Left cardiac atrium (tissue), 4 donors: ENCODE measurements at places on chromosomes 3 and 15.
A peak's percentile ranks its signal among the peaks of the same experiment; 100 is the strongest.

DNA sequence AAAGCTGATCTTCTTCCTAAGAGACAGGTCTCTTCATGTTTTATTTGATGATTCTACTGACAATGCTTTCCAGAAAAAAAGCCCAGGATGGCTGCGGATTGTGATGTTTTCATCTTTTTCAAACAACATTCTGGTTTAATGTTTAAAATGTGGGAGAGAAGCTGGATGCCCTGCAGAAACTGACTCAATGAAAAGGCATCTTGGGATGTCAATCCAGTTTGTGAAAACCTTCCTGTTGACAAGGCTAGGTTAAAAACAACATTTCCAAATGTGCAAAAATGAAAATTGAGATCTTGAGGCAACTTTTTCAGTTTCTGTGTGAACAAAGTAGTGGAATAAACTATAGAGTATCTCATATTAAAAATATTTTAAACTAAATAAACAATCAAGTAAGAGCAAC lies 156.0 kb upstream of the MRPL3 start:
- no peak for DNase-seq

- no peak for DNase-seq
Measured at GRCh38 chr3:152937234-152937633, 102.3 kb downstream of the P2RY1 start.

DNA sequence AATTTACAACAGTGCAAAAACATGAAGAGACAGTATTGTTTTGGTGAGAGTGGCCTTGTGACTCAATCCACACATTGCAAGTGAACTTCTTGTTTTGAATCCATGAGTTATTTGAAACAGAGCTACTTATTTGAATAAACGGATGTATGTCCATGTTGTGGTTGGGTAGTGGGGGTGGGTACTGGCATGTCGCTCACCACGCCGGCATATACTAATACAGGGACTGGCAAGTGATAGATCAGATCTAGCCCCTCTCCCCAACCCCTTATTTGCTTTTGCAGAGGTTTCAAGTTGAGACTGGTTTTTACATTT lies 83.8 kb downstream of the EDEM1 start:
- DNase-seq, result no peak

DNA sequence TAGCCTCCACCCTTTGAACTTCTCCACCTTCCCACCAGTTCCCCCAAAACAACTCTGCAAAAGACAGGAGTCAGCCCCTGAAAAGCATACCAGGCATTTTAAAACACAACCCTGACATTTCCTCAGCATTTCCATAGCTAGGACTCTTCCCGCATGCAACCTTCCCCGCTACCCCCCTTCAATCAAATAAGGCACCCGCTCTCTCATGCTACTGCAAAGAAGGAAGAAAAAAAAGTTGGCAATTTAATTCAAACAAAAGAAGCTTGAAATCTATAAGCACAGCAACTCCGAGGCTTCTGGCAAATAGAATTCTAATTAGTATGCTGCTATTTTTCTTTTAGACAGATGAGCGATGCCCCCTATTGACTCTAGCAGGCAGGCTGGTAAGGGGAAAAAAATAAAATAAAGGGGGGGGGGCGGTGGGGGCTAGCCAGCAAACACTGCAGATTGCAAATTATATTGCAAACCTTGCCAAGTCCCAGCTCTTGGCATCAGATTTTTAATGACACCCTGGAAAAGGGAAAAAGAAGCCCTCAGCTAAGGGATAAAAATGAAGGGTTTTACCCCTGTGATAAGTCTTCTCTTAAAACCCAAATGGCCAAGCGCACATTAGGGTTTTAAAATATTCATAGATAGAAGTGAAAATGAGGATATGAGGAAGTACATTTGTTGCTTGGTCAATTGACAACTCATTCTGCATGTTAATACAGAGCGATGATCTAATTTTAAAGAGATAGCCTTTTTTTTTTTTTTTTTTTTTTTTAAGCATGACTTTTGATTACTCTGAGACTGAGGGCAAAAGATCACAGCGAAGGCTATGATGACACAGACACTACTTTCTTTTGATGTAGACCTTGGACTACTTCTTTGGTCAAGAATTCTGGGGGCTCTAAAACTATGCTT lies 255.2 kb downstream of the NR2F2 start:
- no peak for DNase-seq

GRCh38 chr3:23238156-23238555 lies 35.0 kb downstream of the UBE2E2 start:
- DNase-seq, result no peak

GRCh38 chr15:66851311-66852063 lies 149.5 kb downstream of the SMAD6 start:
- DNase-seq, result peak; percentile 90

DNA sequence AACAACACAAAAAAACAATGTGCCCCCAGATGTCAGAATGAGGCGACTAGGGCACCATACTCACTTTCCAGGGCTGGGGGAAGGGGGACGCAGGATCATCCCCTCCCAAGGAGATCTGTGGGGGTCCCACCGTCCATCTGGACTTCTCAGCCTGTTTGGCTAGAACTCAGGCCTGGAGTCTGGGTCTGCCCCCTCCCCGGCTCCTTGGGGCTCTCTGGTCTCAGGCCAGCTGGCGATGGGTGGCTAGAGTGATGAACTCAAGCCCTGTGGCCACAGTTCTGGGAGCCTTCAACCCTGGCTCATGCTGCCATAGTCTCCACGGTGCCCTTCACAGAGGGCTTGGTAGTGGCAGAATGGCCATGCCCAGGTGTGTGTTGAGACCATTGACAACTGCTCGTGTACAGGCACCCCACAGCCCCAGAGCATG lies 13.6 kb downstream of the ZBTB47 start:
- no peak for DNase-seq

- DNase-seq, result no peak
Measured at GRCh38 chr3:101677436-101678286, 729 bp upstream of the ZBTB11 start.

GRCh38 chr15:43441316-43441715 lies 51.6 kb downstream of the TP53BP1 start:
- DNase-seq, result no peak

DNA sequence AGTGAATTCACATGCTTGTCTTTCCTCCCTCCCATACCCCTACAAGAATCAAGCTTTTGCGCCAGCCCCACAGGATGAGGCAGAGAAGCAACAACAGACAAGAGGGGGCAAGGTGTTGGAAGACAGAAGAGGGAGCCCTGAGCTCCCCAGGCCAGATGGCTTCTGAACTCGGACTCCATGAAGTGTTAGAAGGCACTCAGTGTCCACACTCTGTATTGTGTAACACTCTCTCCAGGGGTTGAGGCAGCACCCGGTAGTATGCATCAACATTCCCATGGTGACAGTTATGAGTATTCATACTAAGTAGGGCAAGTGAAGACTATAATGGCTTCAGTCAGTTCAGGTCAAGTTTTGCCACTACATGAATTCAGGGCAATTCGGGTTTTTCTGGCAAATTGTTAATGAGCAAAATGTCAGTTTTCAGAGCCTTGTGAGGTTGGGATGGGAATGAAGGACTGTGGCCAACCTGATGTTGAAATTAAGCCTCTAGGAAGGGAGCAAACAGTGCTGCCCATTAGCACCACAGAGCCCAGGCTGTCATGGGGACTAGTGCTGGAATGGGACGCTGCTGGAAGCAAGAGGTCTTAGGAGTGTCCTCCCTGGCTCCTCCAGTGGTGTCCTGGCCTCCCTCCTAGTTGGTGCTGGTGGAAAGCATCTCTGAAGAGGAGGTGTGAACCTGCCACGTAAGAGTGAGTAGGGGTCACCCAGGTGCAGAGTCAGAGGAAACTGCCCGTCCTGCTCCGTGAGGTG lies 79.4 kb downstream of the KLF15 start:
- no peak for DNase-seq

DNA sequence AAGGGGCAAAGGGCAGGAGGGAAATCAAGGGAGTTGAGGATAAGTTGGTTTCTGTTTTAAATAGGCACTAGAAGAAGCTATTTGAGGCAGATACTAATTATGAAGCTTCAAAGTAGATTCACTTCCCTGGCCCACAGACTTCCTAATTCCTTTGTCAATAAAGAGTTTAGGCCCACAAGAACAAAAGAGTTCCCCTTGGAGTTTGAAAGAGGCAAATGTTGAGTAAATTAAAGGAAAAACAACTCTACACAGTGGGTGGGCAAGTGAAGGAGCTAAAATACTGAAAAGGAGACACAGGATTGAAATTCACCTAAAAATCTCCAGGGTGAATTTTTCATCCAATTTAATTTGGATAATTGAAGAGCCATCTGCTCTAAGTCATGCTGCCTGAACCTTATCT lies 411.7 kb upstream of the RORA start:
- DNase-seq, result no peak

- no peak for DNase-seq
Measured at GRCh38 chr15:36785396-36785795, 206.0 kb downstream of the CDIN1 start.

- no peak for DNase-seq
Measured at GRCh38 chr15:63909819-63910437, 76.2 kb upstream of the HERC1 start.

DNA sequence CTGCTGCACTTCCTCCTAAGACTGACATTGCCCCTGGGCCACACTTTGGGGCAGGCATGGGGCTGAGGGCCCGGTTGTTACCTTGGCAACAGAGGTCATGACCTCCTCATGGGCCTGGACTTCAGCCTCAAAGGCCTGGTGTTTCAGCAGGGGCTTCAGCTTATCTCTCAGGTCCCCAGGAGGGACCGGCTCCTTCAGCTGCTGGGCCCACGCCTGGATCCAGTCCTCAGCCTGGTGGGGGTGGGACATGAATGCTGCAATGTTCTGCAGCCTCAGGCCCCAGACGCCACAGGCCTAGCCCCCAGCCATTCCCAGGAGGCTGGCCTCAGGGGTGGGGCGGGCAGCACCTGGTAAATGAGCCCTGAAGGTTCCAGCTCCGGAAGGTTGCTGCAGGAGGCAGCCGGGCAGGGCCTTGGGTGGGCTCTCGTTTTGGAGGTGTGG lies 27.6 kb downstream of the SPTBN5 start:
- DNase-seq, result no peak

DNA sequence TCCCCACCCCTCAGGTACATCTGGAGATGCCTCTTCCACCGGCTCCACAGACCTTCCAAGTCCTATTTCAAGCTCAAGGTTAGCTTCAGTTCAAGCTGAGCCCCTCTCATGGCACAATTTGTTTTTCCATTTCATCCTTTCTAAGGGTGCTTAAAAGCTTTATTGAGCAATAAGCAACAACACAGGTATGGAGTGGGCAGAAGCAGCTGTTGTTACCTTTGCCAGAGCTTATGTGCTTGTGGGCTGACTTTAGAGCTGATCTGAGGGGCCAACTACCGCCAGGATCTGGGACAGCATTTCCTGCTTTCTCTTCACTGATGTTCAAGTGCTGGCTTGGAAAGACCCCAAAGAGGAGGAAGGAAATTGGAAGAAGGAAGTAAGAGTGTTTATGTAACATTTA lies 140.0 kb upstream of the KLHL25 start:
- no peak for DNase-seq

DNA sequence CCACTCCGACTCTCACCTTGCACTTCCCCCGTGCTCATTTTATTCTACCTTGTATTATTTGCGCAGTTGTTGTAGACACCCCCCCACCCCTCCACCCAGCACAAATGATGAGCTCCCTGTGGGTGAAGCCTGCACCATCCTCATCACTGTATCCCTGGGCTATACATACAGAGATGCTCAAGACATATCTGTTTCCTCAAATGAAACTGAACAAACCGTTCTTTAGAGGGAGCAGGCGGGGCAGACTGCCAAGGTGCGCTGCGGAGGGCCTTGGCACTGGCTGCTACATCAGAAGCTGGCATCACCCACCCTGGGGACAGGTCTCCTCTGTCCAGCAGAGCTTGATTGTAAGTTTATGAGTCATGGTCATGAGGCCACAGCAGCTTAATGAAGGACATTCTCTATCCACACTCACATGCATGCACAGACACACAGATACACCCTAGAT lies 29.0 kb downstream of the ADCY5 start:
- DNase-seq, result peak; percentile 80

DNA sequence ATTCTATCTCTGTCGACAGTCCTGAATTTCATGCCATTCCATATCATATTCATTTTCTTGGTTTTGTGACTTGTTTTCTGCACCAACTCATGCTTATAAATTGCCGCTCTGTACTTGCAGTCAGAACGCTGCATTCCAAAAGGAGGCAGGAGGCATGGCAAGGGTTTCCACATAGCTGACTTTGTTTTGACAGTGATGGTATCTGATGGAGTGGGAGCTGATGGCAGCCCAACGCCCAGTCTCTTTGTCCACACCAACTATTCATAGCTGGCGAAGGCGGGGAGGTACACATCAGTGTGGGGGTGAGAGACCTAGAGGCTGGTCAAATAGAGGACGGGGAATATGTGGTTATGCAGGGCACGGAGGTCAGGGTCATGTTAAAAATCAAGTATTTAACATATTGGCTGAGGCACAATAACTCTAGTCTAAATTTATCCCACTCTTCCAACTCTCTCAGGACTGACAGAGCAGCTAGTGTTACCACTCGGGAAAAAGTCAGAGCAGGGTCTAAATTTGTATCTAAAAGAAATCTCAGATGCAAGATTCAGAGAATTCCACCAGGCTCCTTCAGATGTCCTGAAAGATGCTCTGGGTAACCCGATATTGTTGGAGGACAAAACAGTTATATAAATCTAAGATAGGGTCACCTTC lies 67.8 kb upstream of the ATP13A3 start:
- no peak for DNase-seq

- DNase-seq, result no peak
Measured at GRCh38 chr3:65953301-65953812, 85.4 kb downstream of the MAGI1 start.

DNA sequence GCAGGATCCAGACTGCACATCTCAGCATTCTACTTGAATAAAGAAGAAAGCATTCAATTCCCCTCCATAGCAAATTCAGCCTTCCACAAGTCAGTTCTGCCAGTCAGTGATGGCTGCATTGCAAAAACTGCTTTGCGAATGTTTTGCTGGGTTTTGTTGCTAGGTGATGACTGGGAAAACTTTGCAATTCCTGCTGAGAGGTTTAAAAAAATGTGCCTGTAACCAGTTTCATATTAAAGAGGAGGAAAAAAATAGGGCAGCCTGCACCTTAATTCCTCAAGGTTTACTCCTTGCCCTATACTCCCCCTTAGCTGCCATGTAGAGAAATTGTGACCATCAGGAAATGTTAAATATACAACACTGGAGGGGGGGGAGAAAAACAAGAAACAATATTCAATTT lies 225.6 kb upstream of the ATP11B start:
- DNase-seq, result no peak

- DNase-seq, result no peak
Measured at GRCh38 chr15:92146511-92147150, 247.1 kb upstream of the ST8SIA2 start.

- DNase-seq, result no peak
Measured at GRCh38 chr3:131353016-131353877, 28.3 kb upstream of the NUDT16 start.

DNA sequence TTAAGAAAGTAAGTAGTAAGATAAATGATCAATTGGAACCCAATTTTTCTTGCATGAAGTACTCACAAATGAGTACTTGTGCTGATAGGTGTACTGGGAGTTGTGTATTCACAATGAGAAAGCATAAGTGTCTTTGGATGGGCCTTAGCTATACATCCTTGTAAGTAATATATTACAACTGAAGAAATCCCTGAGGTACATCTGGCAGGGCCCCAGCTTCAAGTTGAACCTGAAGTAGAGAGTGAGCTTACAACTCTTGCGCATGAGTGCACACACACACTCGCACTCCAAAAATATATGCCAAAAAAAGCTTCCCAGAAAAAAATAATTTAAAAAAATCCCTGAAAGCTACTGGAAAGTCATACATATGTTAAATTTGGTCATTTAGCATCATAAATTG lies 222.5 kb downstream of the ROBO2 start:
- no peak for DNase-seq

GRCh38 chr3:171267104-171267503 lies 193.1 kb downstream of the TNIK start:
- DNase-seq, result no peak
